B cell (primary cell): ENCODE measurements at places on chromosomes 2 and 18. TPM values are rescaled to one million over a fixed set of nuclear protein-coding genes. Genes with fewer than 3 reads are reported as not detected.
A peak's percentile ranks its signal among the peaks of the same experiment; 100 is the strongest.

- DNase-seq: no peak
- no peaks in the 10 kb centered on the region for H3K27me3 ChIP-seq
- H3K27ac ChIP-seq: no peak overlapping the region
- H3K4me3 ChIP-seq: no peak overlapping the region
Measured at GRCh38 chr2:206611191-206611590, 31.1 kb upstream of the FAM237A start.

The FSIP2 gene
- 0.01 and 0.04 TPM in 2 replicates for polyA plus RNA-seq

The TWIST2 gene
- polyA plus RNA-seq: 0.07 TPM in 1 of 2 replicates, not detected in the other

The CYP27C1 gene
- polyA plus RNA-seq: not detected in 2 replicates

GRCh38 chr2:67954093-67954748 lies 108.6 kb downstream of the C1D start:
- no peaks in the 10 kb centered on the region for H3K4me1 ChIP-seq
- H3K27me3 ChIP-seq: no peaks in the 10 kb centered on the region
- no peaks in the 10 kb centered on the region for H3K36me3 ChIP-seq
- no peak overlapping the region for H3K27ac ChIP-seq
- no peak for DNase-seq
- H3K4me3 ChIP-seq: no peak overlapping the region

GRCh38 chr2:133841900-133842299 lies 273.6 kb upstream of the NCKAP5 start:
- H3K4me1 ChIP-seq: no peaks in the 10 kb centered on the region
- peaks cover 7% of the 10 kb centered on the region for H3K27me3 ChIP-seq
- no peak overlapping the region for H3K27ac ChIP-seq
- DNase-seq: no peak
- H3K4me3 ChIP-seq: no peak overlapping the region
- no peaks in the 10 kb centered on the region for H3K36me3 ChIP-seq

The CTAGE1 gene
- not detected in 2 replicates for polyA plus RNA-seq

The MYO5B gene
- 1.7 and 2.4 TPM in 2 replicates for polyA plus RNA-seq

The NDC80 gene
- 1.3 and 1.7 TPM in 2 replicates for polyA plus RNA-seq

DNA sequence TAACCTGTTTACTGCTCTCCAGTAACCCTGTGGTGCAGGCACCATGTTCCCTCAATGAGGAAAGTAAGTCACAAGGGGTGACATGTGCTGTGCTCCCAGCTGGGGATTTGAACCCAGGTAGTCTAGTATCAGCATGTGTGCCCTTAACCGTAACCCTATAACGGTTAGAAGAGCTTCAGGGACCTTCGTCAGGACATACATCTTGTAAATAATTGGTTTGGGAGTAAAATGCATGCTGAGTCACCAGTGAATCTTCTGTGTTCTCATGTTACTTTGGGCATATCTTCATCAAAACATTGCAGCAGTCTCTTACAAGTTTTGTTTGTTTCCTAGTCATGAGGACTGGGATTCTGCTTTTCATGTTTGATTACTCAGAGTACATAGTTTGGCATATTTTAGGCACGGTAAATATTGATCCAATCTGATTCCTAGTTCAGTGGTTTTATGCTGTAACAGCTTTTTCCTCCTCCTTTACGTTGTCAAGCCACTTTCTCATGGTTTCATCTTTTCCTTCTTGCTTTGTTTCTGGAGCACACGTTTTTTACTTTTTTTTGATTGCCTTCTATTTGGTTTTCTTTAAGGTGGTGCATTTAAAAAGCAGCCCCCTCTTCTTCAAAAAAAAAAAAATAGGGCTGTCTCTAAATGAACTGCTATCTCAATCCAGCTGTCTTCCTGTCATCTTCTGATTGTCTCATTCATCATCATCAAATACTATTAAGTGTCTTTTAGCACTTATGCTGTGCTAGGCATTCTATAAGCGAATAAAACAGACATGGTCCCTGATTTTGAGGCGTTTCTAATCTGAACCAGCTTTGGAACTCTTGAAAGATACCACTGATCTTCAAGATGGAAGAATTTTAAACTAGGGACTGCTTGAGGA lies 50.4 kb downstream of the CLIP4 start:
- H3K27me3 ChIP-seq: no peaks in the 10 kb centered on the region
- H3K27ac ChIP-seq: no peak overlapping the region
- no peaks in the 10 kb centered on the region for H3K4me1 ChIP-seq
- no peak overlapping the region for H3K4me3 ChIP-seq

DNA sequence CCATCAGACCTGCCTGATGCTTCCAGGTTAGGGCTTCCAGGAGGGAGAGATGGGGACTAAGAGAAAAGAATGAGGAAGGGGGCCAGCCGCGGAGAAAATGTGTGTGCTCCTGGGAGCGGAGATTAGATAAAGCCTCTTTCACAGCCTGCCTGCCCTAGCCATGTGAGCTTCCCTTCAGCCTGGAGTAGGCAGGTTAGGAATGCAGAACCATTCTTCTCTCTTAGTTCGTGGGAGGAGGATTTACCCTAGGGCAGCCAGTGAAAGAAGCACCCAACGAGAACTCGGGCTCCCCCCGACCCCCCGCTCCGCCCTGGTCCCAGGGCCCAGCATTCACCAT lies 36.1 kb downstream of the POMC start:
- no peaks in the 10 kb centered on the region for H3K27me3 ChIP-seq
- DNase-seq: no peak
- no peak overlapping the region for H3K4me3 ChIP-seq

- H3K27me3 ChIP-seq: no peaks in the 10 kb centered on the region
- DNase-seq: no peak
- no peak overlapping the region for H3K27ac ChIP-seq
- no peak overlapping the region for H3K4me3 ChIP-seq
- no peaks in the 10 kb centered on the region for H3K4me1 ChIP-seq
- no peaks in the 10 kb centered on the region for H3K36me3 ChIP-seq
Measured at GRCh38 chr2:68889500-68889899, 18.3 kb upstream of the BMP10 start.

The MARCHF4 gene
- not detected in 2 replicates for polyA plus RNA-seq

GRCh38 chr18:3255611-3256165 lies 6.2 kb upstream of the MYL12B start:
- H3K27me3 ChIP-seq: no peaks in the 10 kb centered on the region
- peaks cover 23% of the 10 kb centered on the region for H3K36me3 ChIP-seq
- H3K4me3 ChIP-seq: no peak overlapping the region
- peak; percentile 44 for DNase-seq

The CD8A gene
- 0.49 and 1.3 TPM in 2 replicates for polyA plus RNA-seq

The SAG gene
- polyA plus RNA-seq: 0.03 and 0.04 TPM in 2 replicates

The TSPYL6 gene
- not detected in 2 replicates for polyA plus RNA-seq

DNA sequence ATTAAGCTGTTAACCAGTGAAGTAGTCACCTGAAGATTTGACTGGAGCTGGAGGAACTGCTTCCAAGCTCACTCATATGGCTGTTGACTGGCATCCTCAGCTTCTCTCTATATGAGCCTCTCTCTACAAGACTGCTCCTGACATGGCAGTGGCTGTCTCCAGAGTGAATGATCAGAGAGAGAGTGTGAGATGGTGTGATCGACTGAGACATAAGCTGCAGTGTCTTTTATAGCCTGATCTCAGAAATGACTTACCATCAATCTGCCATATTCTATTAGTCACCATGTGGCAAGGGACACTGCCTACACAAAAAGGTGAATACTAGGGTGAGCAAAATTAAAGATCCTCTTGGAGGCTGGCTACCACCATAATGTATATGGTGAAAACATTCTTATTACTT lies 7.8 kb upstream of the RBMS1 start:
- H3K27me3 ChIP-seq: no peaks in the 10 kb centered on the region
- no peaks in the 10 kb centered on the region for H3K4me1 ChIP-seq
- no peaks in the 10 kb centered on the region for H3K36me3 ChIP-seq
- H3K27ac ChIP-seq: no peak overlapping the region
- no peak for DNase-seq

DNA sequence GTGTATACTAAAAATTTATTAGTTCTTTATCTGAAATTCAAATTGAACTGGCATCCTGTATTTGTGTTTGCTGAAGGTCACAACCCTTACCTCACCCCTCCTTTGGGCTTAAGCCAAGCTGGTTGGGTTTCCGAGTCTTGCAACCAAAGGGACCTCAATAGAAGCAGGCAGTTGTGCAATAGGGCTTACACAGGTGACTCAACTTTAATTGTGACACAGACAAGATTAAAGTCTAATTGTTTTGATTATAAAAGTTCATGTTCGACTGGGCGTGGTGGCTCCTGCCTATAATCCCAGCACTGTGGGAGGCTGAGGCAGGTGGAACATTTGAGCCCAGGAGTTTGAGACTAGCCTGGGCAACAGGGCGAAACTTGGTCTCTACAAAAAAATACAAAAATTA lies 71.5 kb downstream of the RAB31 start:
- no peak overlapping the region for H3K4me3 ChIP-seq
- no peaks in the 10 kb centered on the region for H3K27me3 ChIP-seq
- H3K36me3 ChIP-seq: peaks cover 6% of the 10 kb centered on the region

- DNase-seq: no peak
- no peaks in the 10 kb centered on the region for H3K36me3 ChIP-seq
- peaks cover 2% of the 10 kb centered on the region for H3K27me3 ChIP-seq
- no peak overlapping the region for H3K27ac ChIP-seq
- H3K4me3 ChIP-seq: no peak overlapping the region
Measured at GRCh38 chr18:26465431-26465830, 82.9 kb downstream of the KCTD1 start.
